Mammary microvascular endothelial cell (primary cell): ENCODE measurements at places on chromosomes 1 and 21. TPM values are rescaled to one million over a fixed set of nuclear protein-coding genes. Genes with fewer than 3 reads are reported as not detected.

The MATN1 gene
- total RNA-seq: not detected in 2 replicates

The TAS1R1 gene
- total RNA-seq: 0.10 TPM in 1 of 2 replicates, not detected in the other

The EPHA2 gene
- 145 and 153 TPM in 2 replicates for total RNA-seq

The AMPD2 gene
- total RNA-seq: 31.4 and 53.6 TPM in 2 replicates
